NCI-H187 (cell line): ENCODE measurements at places on chromosomes 3 and 15.

- no peak for DNase-seq
Observed at GRCh38 chr15:43529587-43530345, 12.4 kb downstream of the MAP1A start.

DNA sequence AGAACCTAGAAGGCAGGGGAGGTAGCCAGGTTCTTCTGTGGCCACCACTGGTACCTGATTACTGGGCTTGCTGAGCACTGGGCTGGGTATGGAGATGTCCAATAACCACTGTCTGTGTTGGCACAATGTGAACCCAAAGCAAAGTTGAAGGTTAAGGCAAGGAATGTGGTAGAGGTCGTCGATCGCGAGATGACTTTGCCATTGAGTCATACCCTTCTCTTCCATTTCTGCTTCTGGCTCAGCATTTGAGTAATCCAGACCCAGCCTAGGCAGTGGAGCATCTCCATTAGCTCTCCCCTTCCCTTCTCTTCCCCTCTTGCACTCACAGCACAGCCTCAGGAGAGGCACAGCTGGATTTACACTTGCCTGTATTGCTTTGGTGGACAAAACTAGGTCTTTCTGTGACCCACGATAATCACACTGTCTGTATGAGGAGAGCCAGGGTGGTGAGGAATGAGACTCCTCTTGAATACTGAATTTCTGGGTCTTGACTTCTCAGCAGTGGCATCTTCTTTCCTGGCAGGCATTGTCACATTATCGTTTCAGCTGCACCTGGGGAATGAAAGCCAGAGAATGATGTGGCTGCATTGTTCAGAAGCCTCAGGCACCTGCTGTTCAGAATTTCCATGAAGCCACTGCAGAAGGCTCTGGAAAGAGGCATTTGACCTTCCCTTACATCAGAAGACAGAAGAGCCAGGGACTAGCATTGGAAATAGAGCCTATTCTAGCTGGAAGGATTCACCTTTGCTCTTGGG is 272.6 kb downstream of the PDCD6IP start:
- DNase-seq = no peak

GRCh38 chr3:57956119-57956832 is 51.9 kb upstream of the FLNB start:
- no peak for DNase-seq

GRCh38 chr15:76429661-76430060 is 93.1 kb downstream of the ISL2 start:
- no peak for DNase-seq

- DNase-seq = no peak
Observed at GRCh38 chr15:60917461-60918145, 311.5 kb downstream of the RORA start.

GRCh38 chr3:176090727-176091126 is 1106.6 kb downstream of the TBL1XR1 start:
- DNase-seq = no peak

DNA sequence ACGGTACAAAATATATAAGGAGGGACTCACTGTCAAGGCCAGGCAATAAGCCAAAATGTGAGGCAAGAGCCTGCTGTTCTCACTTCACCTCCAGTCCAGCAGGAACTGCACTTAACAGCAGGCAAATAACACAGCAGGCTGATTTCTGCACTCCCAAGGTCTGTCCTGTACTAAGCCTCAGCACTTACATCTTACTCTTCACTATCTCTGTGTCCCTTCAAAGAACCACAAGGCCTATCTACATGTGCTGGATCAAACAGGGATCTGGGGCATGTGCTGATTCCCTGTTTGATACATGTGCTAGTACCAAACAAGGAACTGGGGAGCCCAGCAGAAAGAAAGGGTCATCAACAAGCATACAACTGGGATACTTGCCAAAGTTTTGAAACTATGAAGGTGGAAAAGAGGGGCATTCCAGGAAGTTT is 22.2 kb downstream of the UACA start:
- no peak for DNase-seq

- DNase-seq = no peak
Observed at GRCh38 chr3:176262071-176262470, 935.2 kb downstream of the TBL1XR1 start.

DNA sequence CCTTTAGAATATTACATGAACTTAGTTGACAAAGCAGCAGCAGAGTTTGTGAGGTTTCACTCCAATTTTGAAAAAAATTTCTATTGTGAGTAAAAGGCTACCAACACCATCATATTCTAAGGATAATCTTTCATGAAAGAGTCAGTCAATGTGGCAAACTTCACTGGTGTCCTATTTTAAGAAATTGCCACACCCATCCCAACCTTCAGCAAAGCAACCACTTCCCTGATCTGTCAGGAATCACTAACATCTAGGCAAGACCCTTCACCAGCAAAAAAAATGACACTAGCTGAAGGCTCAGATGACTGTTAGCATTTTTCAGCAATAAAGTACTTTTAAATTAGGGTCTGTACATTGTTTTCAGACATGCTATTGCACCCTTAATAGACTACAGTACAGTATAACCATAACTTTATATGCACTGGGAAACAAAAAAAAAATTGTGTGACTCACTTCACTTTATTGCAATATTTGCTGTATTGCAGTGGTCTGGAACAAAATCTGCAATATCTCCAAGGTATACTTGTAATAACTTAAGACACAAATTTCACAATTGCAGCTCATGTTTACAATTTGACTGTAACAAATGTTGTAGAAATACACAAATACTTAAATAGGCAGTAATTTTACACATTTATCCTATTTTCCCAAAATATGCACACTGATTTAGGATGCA is 38.9 kb upstream of the ALCAM start:
- no peak for DNase-seq

GRCh38 chr15:42444415-42445063 is 46.4 kb downstream of the ZNF106 start:
- no peak for DNase-seq

- no peak for DNase-seq
Observed at GRCh38 chr3:14795996-14796395, 22.8 kb upstream of the FGD5 start.

GRCh38 chr3:109252641-109253040 is 63.7 kb downstream of the DPPA2 start:
- no peak for DNase-seq

- DNase-seq = peak; percentile 18
Observed at GRCh38 chr3:124688581-124689454, 41.4 kb upstream of the UMPS start.

DNA sequence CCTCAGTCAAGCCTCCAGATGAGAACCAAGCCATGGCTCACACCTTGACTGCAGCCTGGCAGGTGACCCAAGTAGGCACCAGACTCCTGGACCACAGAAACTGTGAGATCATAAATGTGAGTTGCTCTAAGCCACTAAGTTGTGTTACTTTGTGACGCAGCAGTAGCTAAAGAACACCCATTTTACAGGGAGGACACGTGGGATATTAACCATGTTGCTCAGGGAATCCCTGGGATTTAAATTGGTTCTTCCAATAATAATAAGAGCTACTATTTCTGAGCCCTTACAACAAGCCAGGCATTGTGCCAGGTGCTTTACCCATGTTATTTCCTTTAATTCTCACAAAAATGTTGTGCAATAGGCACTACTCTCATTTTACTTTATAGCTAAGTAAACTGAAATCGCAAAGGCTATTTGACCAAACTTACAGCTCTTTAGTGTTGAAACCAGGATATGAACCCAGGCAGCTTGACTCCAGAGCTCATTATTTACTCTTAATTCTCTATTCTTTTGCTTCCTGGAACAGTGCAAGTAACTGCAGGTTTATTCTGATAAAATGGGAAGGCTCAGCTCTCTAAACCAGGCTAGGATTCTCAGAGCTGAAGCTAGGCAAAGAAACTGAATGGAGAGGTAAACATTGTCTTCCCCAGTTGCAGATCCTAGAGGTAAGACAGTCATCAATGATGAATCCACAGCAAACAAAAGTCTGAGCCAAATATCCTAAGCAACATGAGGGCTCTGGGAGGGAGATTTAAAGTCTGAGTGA is 294.4 kb downstream of the KBTBD8 start:
- DNase-seq = no peak

- DNase-seq = no peak
Observed at GRCh38 chr15:78212546-78213424, 21.6 kb downstream of the ACSBG1 start.

DNA sequence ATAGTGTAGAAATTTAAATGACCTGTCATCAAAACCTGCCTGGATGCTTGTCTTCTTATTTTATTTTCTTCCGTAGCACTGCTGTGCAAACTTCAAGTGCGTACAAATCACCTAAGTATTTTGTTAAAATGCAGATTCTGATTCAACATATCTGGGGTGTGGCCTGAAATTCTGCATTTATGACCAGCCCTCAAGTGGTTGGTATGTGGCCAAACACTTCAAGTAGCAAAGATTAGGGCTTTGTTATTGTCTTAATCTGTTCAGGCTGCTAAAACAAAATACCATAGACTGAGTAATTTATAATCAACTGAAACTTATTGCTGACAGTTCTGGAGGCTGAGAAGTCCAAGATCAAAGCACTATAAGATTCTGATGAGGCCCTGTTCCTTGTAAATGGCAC is 97.6 kb upstream of the LRRC3B start:
- DNase-seq = no peak

DNA sequence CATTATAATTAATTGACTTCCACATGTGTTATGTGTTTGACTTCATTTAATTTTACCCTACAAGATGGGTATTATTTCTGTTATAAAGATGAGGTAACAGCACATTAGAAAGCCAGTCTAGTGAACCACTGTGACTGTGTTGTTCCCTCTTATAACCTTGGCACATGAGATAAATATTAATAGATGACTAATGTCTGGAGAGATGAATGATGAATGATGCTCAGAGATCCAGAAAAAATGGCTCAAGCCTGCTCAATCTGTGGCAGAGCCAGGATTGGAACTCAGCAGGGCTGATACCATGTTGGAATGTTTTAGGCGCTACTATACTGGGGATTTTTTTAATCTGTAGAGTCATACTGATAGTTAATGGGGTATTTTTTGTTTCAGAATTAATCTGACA is 118.8 kb upstream of the PTX3 start:
- no peak for DNase-seq

GRCh38 chr3:184261854-184262763 is 756 bp upstream of the CAMK2N2 start:
- DNase-seq = peak; percentile 88

DNA sequence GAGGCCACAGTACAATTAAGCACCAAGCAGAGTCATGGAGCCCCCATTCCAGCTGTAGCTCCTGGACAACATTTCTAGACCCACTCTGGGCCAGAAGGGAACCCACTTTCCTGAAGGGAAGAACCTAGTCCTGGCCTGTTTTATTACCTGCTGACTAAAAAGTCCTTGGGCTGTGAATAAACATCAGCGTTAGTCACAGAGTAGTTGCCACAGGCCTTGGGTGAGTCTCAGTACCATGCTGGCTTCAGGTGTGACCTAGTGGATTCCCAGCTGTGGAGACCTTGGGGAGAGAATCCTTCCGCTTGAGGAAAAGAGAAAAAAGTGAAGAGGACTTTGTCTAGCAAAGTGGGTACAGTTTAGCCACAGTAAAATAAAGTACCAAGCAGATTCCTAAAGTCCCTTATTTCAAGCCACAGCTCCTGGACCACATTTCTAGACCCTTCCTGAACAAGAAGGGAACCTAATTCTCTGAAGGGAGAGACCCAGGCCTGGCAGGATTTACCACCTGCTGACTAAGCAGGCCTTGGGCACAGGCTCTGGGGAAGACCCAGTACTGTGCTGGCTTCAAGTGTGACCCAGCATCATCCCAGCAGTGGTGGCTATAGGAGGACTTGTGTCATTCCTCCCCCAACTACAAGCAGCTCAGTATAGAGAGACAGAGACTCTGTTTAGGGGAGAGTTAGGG is 118.3 kb upstream of the KCNH8 start:
- DNase-seq = no peak

DNA sequence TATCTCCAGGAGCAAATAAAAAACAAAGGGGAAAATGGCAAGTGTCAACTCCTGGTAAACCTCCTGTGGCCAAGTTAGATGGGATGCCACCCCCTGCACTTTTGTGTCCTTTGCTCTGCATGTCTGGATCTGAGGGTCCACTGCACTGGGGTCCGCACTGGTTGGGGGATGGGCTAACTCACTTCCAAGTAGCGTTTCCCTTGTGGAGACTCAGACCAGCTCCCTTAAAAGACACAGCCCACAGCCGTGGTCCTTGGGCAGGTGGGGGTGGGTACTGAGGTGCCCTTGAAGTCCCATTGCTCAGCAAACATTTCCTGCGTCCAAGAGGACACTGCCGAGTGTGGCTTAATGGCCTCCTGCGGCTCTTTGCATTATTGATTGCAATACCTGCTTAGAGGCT is 188.2 kb downstream of the MEGF11 start:
- DNase-seq = no peak

- DNase-seq = no peak
Observed at GRCh38 chr15:47157827-47158226, 559.5 kb upstream of the SEMA6D start.

GRCh38 chr15:23073890-23074646 is 34.7 kb upstream of the TUBGCP5 start:
- peak; percentile 14 for DNase-seq

GRCh38 chr3:131231710-131232389 is 149.7 kb upstream of the NUDT16 start:
- peak; percentile 42 for DNase-seq

DNA sequence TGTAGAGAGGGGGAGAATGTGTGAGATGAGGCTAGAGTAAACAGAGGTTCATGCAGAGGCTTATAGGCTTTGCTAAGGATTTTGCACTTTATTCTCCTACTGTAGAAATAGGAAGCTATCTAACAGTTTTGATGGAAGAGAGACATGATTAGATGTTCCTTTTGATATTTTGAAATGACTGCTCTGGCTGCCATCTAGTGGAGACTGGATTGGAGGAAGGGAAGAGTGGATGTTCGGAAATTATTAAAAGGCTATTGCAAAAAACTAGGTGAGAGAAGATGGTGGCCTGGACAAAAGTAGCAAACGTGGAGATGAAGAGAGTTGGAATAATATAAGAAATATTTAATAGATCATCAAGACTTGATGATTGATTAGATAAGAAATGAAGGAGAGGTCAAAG is 42.2 kb downstream of the SYN2 start:
- DNase-seq = no peak

DNA sequence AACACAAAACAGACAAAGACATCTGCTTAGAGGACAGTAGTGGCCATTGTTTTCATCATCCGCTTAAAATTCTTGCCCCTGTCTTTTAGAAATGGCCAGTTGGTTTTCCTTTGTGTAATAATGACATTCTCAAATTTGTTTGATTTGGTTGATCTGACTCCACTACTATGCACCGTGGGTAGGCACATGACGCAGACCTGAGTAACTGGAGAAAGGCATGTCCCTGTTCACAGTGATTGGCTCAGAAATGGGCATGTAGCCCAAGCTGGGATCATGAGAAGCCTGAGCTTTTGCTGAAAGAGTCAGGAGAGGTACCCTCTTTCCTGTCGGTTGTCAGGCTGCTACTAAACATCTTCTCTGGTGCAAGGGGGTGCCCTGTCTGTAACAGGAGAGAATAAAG is 36.6 kb upstream of the MAGI1 start:
- DNase-seq = no peak

DNA sequence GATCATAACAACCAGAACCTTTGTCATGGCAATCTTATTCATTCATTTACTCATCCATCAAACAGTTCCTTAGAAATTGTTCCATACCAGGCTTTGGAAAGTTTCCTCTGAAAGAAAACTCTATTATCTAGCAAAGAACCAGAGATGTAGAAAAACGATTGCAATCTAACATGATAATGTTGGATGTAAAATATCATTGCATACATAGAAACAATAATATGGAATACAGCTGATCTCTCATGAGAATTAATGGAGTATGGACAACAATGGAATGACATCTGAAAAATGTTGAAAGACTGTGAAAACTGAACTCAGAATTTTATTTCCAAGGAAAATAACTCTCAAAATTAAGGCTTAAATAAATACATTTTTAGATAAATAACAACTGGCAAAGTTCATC is 665.4 kb downstream of the NLGN1 start:
- DNase-seq = no peak
